ENCODE measurements at places on chromosomes 11 and 22.

- no peak for DNase-seq
Observed at GRCh38 chr11:44608991-44609782, 43.7 kb downstream of the CD82 start.

DNA sequence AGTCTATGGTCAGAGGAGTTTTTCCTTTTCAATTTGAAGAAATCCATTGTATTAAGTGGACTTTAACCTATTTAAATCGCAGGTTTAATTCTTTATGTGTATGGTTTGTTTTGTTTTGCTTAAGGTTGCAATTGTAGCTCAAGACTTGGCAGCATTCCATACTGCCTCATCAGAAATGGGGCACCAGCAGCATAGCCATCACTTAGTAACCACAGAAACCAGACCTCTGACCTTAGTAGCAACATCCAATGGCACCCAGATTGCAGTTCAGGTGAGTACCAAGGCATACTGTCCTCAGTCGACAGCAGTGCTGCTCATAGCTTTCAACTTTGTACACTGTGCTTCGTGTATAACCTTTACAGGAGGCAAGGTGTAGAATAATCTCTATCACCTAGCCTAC is 48.4 kb upstream of the WEE1 start:
- DNase-seq, result no peak

GRCh38 chr11:89136606-89137005 is 41.1 kb upstream of the TYR start:
- DNase-seq, result no peak

GRCh38 chr22:49087198-49087597 is 740.5 kb downstream of the BRD1 start:
- DNase-seq, result no peak

DNA sequence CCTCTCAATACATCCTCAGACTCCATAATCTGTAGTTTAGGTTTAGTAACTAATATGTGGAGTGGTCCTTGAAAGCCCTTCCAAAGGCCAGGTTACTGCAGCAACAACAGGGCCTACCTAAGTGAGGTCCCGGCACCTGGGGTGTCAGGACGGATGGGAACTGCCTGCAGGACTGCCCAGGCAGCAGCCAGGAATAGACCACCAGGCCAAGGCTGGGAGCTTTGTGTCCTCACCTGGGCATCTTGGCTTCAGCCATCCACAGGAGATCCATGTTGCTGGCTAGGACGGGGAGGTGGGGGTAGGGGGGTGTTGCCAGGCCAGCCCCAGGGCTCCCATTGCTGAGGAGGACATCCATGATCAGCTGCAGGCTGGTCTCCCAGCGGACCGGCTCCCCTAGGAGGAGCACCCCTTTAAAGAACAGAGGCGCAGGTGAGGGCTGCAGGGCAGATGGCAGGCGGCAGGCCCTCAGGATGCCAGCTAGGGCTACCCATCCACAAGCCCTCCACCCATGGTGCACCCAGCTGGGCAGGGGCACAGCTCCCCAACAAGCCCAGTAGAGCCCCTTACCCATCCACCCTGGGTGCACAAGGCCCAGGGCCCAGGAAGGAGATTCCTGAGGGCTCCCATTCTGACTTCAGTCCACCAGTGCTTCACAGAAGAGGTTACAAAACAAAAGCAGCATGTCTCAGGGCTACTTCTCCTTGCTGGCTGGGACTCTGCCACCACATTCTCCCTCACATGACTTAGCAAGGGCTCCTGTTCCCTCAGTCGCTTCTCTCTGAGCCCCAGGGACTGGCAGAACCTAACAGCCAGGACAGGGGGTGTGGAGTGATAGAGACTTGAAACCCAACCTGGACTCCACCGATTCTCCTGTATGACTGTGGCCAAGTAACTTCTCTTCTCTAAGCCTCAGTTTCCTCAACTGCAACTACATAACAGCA is 18.0 kb downstream of the HDHD5 start:
- DNase-seq, result no peak

- DNase-seq, result no peak
Observed at GRCh38 chr11:88508759-88509581, 171.4 kb upstream of the CTSC start.

DNA sequence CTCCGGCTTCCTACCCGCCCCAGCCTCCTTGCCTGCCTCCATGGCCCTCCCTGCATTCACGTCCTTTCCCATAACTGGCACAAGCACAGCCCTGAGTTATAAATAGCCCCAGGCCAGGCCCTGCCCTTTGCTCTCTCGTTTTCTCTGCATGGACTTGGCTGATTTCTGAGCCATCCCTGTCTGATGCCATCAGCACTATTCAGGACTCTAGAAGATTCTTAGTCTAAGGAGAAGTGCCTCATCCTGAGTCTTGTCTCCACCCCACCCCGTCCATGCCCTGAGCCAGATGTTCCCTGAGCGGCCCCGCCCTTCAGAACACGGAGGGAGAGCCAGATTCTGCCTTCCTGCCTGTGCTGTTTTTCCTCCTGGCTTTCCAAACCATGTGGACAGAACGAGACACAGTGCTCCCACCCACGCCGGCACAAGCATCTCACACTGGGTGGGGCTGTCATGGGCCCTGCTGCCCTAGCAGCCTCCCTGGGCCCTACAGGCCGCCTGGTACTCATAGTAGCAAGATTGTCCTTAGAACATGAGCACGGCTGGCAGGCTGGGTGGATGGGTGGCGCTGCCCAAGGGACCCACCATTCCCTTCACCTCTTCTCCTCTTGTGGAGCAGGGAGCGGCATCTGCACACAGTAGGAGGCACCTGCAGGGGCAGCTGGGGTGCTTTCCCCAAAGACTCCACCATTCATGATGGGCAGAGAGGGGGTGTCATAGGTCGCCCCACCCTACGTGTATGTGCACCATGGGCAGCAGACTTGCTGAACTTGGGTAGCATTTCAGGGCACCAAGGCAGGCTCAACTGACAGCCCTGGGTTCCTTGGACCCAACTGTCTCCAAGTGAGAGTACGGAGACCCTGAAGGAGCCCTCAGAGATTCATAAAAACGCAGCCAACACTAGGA is 76.9 kb downstream of the BCR start:
- no peak for DNase-seq

DNA sequence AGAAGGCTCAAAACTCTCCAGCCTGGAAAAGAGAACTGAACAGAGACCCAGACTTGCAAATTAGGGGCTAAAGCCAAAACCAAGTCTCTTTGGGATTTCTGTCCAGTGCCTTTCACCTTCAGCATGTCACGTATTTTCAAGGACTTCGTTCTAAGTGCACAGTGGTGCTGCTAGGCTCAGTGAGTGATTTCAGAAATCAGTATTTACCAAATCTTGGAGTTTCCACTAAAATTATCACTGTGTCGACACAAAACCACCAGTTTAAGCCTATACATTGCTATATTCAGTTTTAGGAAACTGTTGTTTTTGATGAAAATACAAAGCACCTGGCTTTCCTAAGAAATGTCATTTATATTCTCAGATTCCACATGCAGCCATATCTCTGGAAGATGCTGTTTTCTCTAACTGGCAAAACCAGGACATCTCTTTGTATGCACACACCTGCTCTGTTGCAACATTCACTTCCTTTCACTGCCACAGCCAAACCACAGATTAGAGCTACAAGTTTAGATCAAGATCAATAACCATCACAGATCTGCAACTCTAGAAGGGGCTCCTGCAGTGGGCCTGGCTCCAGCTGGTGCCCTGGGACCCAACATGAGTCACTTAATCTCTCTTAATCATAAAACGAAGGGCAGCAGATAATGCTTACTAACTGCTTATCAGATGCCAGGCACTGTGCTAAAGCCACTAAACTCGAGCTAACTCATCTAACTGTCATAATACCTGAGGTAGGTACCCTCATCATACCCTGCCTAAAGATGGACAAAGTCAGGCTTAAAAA is 22.3 kb downstream of the SMCO4 start:
- no peak for DNase-seq

- no peak for DNase-seq
Observed at GRCh38 chr11:117662255-117662654, 134.8 kb downstream of the DSCAML1 start.

DNA sequence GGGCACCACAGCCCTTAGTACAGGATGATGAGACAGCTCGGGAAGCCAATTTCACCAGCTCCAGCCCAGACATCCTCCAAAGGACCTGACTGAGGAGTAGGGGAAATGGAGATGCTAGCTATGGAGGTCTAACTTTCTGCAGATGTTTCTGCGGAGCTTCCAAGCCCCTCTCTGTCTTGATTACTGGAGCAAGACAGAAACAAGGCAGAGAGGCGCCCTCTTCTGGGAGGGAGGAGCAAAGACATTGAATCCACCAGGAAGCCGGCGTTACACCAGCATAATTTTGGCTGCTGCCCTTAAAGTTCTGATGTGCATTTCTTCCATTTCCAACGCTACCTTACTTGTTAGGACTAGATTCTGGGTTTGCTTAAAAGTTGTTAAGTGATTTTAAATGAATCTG is 107.3 kb upstream of the HSD17B12 start:
- DNase-seq, result no peak

DNA sequence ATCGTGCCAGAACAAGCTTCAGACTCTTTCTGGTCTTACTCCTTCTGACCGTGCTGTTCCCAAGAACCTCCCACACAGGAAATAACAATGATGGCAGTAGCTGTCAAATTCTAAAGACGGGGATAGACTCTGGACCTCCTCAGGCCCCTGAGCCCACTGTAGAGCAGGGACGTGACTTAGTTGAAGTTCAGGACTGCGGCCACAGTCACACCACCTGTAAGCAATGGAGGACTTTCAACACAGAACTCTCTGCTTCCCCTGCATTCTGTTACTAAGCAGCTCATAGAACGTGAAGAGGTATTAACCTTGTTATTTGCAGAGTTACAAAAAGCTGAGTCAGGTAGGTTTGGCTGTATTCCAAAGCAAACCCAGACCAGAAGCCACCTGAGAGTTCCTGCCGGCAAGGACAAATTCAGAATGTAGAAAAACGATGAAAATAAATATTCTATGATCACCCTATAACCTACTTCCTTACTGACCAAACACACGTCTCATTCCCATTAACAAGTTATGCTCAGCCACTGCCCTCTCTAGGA is 12.7 kb downstream of the TMEM45B start:
- no peak for DNase-seq

DNA sequence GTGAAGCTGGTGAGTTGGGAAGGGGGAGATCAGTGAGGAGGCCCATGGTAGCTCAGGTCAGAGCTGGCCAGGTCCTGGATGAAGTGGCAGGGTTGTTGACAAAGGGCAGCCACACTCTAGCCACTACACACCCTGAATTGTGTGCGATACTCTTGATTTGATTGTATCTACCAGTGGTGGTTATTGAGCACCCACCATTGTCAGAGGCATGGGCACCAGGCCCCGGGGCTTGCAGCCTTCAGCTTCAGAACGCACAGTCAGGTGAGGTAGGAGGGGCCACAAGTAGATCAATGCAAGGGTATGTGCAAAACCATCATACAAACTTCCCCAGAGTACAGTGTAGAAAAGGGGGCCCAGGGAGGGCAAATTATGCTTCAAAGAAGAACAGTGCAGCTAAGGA is 38.1 kb downstream of the MICAL2 start:
- no peak for DNase-seq

GRCh38 chr11:61571869-61572268 is 9.0 kb downstream of the SYT7 start:
- no peak for DNase-seq

DNA sequence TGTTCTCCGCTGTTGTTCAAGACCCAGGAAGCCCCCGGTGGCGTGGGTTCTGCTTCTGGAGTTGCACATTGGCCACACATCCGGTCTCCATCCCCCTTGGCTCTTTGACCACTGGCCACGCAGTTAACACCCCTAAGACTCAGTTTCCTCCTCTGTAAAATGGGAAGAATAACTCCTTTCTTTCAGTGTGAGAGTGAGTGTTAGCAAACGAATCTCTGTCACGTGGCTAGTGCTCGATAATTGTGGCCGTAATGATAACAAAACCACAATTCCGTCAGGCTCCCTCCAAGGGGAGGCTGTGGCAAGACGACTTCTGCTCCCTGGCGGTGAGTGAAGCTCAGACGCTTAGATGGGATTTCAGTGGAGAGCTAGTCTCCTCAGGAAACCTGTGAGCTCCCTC is 315.2 kb upstream of the B3GAT1 start:
- DNase-seq, result no peak

- DNase-seq, result peak; percentile 5
Observed at GRCh38 chr11:115334932-115335788, 169.1 kb downstream of the CADM1 start.

DNA sequence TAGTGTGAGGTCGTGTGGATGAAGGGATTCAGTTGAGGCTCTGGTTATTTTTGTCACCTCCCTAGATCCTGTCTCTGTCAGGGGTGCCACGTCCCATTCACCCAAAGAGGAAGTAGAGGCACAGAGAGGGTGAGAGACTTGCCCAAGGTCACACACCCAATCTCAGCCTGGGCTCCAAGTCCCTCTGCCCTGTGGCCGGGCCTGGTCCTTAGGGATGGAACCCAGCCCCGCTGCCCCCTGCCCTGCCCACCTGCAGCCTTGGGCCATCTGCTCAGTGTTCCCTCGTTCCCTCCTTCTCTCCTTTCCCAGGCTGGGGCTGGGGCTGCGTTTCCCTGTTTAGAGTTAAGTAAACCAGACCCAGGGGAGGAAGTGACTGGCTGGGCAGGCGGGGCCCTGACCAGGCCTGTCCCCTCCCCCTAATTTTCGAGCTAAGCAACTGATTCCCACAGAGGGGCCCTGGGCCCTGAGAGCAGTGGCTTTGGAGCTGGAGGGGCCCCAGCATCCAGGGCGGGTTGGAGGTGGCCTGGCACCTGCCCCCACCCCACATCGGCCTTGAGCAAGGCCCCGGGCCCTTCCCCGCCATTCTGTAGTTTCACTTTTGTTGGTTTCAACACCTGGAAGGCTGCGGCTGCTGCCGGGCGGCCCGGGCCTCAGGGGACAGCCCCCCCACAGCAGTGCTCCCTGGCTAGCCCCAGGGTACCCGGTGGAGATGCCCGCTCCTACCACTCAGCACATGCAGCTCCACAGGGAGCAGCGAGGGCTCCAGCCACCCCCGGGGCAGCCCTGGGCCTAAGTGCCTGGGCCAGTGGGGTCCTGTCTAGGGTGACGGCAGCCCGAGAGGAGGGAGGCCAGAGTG is 1.5 kb downstream of the TCIRG1 start:
- DNase-seq, result peak; percentile 66

DNA sequence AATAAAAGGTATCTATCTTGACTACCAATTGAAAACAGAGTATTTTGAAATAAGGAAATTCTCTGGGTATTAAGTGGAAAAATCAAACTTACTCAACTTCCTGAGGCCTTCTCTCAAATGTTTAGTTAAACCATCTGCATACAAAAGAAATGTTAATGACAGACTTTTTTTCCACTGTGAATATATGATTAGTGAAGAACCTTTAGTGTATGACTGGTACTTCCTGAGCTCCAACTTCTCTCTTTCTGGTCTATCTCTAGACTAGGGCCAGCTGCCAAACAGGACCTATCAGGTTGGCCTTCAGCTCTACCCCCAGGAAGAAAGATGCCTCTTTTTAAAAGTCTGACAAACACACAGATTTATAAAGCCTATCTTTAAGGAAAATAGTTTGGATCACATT is 68.8 kb upstream of the SCUBE2 start:
- no peak for DNase-seq

GRCh38 chr11:16924826-16925560 is 89.2 kb downstream of the PLEKHA7 start:
- DNase-seq, result no peak

- peak; percentile 44 for DNase-seq
Observed at GRCh38 chr22:41469218-41469851, 418 bp downstream of the ACO2 start.

All from KG1 (cell line).